ENCODE measurements at places on chromosomes 12 and 14. TPM values are rescaled to one million over a fixed set of nuclear protein-coding genes. Genes with fewer than 3 reads are reported as not detected.

GRCh38 chr12:4392223-4392742, 12.8 kb upstream of the FGF23 start:
- no peak for DNase-seq

- DNase-seq = no peak
These were observed 14.7 kb upstream of the TMED10 start for GRCh38 chr14:75191100-75191499.

GRCh38 chr12:109753959-109754358, 40.3 kb downstream of the FAM222A start:
- DNase-seq = no peak

DNA sequence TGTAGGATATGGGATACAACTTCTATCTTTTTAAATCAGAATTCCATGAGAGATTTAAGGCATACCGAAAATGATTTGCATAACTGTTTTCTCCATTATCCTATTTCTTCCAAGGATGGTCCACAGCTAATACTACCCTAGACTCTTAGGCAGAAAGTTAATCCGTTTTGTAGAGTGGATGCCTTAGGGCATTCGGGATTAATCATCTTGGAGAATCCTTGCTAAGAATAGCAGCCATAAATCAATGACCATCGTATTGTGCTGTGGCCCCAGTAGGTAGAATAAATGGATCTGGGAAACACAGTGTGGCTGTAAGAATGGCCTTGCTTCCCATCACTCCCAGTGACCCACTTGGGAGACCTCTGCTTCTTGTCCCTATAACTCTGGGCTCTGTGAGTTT, 99.6 kb downstream of the SSPN start:
- no peak for DNase-seq

DNA sequence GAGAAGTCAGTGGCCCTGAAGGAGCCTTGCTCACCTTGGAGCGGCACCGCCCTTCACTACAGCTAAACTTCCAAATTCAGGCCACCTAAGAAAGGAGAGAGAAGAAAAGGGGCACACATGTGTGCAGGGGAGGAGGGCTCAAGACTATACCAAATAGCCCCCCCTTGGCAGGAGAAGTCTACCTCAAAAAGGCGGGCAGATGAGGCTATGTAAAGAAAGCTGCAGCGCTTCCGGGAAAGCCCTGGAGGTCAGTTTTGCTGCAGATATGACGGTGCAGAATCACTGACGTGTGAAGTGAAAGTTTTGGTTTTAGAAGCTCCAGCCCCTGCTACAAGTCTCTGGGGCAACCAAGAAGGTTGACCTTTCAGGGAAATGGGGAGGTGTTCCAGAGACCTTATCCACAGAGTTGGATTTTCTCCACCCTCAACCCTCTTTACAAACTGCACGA, 48.2 kb upstream of the PNMA1 start:
- DNase-seq = no peak

DNA sequence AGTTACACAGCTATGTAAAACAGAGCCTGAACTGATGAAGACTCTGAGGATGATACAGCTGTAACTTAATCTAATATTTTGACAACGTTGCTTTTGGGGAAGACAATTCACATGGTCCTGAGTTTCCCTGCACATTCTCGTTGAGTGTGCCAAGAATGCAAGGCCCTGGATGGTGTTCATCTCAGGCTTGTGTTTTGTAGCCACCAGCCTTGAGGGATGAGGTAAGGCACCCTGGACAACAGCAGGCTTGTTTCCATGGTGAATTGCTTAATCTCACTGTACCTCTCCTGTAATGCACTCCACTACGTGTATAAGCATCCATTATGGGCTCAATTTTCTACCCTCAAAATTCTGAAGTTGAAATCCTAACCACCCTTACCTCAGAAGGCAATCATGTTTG, 2.1 kb downstream of the CATSPERB start:
- no peak for DNase-seq

DYRK4 gene
- 29.0 TPM for total RNA-seq

RAD9B gene
- total RNA-seq = 2.8 TPM

EML5 gene
- 0.96 TPM for total RNA-seq

DNA sequence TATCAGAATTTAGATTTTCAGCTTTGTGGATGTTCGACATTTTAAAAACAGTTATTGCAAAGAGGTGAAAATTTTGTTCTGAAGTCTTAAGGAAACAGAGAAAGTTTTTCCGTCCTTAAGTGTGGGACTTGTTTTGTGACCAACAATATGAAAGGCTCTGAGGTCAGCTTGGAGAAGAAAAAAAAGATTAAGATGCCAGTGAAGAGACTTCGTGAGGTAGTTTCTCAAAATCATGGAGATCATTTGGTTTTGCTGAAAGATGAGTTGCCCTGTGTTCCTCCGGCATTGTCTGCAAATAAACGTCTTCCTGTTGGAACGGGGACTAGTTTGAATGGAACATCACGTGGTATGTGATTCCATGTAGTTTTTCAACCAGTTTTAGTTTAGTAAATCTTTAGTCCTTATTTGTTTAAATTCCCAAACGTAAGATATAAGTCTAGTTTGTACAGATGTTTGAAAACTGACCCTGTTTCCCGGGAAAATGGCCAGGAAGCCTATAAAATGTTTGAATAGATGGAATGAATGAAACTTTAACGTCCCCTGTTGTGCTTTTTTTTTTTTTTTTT, 682 bp downstream of the KIAA0586 start:
- DNase-seq = no peak

GSC gene
- total RNA-seq = 8.3 TPM

- DNase-seq = no peak
These were observed 42.1 kb downstream of the SFSWAP start for GRCh38 chr12:131753005-131753404.

- DNase-seq = no peak
These were observed 35.5 kb upstream of the ALX1 start for GRCh38 chr12:85244561-85244960.

DNA sequence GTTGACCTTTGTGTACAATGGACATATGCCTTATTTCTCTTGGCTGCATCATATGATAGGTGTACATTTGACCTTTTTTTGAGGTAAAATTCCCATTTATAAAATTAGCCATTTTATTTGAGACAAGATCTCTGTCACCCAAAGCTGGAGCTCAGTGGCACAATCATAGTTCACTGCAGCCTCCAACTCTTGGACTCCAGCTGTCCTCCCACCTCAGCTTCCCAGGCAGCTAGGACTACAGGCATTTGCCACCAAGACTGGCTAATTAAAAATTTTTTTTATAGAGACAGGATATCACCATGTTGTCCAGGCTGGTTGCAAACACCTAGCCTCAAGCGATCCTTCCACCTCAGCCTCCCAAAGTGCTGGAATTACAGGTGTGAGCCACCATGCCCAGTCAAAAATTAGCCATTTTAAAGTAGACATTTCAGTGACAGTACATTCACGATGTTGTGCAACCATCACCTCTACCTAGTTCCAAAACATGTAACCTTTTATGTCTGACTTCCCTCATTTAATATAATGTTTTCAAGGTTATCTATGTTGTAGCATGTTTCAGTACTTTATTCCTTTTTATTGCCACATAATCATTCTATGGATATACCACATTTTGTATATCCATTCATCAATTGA, 5.4 kb downstream of the G2E3 start:
- no peak for DNase-seq

GRCh38 chr12:90841336-90841735, 113.6 kb downstream of the CCER1 start:
- DNase-seq = no peak

DNA sequence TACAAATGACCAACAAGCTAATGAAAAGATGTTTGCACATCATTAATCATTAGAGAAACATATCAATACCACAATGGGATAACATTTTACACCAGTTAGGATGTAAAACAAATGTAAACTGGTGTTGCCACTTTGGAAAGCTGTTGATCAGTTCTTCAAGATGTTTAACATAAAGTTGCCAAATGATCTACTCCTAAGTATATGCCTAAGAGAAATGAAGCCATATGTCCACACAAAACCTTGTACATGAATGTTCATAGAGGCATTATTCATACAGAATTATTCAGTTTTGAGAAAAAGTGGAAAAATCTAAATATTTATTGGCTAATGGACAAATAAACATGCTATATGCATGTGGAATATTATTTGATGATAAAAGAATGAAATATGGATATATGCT, 136.9 kb upstream of the KITLG start:
- DNase-seq = no peak

ACOT6 gene
- not detected for total RNA-seq

DNA sequence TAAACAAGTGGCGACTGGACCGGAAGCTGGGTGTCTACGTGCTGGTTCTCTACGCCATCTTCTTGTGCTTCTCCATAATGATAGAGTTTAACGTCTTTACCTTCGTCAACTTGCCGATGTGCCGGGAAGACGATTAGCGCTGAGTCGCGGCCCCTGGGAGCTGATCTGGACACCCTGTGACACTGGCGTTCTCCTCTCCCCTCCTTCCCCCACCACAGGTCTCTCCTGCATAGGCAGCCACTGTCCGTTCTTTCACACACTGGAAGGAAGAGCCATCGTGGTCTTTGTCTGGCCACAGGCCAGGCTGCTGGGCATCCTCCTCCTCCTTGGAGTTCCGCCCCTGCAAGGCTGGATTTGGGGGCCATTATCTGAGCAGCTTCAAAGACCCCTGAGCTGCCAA, 20.1 kb upstream of the RIN3 start:
- no peak for DNase-seq

SRRM4 gene
- total RNA-seq = not detected

OR6C4 gene
- total RNA-seq = not detected

GRCh38 chr12:56593909-56594621, 36.1 kb downstream of the BAZ2A start:
- no peak for DNase-seq

COA8 gene
- total RNA-seq = 27.2 TPM

KCNJ8 gene
- total RNA-seq = 19.2 TPM

FERMT2 gene
- total RNA-seq = 203 TPM

GRCh38 chr12:59316938-59317337, 278.9 kb upstream of the SLC16A7 start:
- DNase-seq = no peak

DNA sequence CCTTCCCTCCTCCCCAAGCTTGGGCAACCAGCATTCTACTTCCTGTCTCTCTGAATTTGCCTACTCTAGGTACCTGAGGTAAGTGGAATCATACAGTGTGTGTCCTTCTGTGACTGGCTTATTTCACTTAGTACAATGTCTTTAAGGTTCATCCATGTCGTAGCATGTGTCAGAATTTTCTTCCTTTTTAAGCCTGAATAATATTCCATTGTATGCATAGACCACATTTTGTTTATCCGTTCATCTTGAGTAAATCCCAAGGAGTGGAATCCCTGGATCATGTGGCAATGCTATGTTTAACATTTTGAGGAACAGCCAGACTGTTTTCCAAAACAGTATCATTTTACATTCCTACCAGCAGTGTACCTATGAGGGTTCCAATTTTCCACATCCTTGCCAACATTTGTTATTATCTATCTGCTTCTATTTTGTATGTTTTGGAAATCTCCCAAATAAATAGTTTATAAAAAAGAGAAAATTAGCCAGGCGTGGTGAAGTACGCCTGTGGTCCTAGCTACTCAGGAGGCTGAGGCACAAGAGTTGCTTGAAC, 12.4 kb downstream of the HSP90AA1 start:
- DNase-seq = no peak

TPPP2 gene
- total RNA-seq = 0.15 TPM

DNA sequence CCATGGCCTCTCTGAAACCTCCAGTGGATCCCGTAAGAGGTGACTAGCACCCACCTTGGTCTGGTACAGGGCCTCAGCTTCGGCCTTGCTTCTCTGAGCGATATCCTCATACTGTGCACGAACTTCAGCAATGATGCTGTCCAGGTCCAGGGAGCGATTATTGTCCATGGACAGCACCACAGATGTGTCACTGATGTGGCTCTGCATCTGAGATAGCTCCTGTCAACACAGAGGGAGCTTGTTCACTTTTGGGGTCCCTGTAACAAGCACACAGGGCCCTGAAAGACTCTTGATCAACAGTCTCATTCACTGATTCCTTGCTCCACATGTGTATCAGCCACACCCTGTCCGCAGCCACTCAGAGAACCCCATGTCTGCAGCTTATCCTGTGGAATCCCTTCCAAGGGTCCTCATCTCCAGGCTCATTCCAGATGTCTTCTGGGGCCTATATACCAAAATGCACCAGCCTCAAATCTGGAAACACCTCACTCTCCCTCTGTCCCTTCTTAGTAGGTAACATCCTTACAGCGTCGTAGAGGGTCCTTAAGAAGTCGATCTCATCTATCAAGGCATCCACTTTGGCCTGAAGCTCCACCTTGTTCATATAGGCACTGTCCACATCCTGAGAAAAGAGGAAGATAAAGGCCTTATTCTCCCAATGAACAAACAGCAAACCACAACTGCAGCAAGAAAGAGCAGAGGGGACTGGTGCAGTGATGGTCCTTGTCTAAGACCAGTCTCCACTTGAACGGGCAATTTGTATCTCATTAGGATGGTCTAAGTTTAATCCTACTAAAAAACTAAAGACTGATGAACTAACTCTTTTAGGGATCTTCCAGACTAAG, 3.5 kb downstream of the KRT3 start:
- no peak for DNase-seq

- no peak for DNase-seq
These were observed 944 bp upstream of the DHRS7 start for GRCh38 chr14:60166142-60166541.

PLCZ1 gene
- not detected for total RNA-seq

- DNase-seq = peak; percentile 43
These were observed 43.2 kb downstream of the SSPN start for GRCh38 chr12:26238341-26239121.

GRCh38 chr14:78075033-78075432, 95.1 kb upstream of the NRXN3 start:
- no peak for DNase-seq

AQP6 gene
- total RNA-seq = not detected

GRCh38 chr12:115660211-115660805, 617.2 kb downstream of the MED13L start:
- DNase-seq = no peak

- DNase-seq = no peak
These were observed 28.2 kb upstream of the ARID2 start for GRCh38 chr12:45701296-45701695.

ANO2 gene
- 16.8 TPM for total RNA-seq

DNA sequence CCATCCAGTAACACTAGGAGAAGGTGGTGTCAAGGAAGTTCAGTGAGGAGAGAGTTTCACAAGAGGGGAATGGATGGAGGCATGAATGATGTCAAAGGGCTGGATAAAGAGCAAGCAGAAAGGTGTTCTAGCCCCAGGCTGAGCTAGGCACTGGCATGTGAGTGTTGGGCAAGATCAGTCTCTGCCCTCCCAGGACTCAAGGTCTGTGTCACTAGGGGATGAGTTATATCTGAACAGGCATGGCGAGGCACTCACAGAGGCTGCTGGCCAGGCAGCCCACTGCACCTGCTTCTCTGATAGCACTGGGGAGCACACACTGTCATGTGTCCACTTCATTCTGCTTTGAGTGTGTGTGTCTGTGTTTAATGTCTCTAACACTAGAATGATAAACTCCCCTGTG, 903.8 kb downstream of the BCL11B start:
- no peak for DNase-seq

ZNF605 gene
- 8.3 TPM for total RNA-seq

All from breast epithelium (tissue), 4 donors.